ENCODE measurements at places on chromosomes 12 and 14.

GRCh38 chr14:67999290-67999689 is 179.7 kb downstream of the RAD51B start:
- DNase-seq, result no peak

DNA sequence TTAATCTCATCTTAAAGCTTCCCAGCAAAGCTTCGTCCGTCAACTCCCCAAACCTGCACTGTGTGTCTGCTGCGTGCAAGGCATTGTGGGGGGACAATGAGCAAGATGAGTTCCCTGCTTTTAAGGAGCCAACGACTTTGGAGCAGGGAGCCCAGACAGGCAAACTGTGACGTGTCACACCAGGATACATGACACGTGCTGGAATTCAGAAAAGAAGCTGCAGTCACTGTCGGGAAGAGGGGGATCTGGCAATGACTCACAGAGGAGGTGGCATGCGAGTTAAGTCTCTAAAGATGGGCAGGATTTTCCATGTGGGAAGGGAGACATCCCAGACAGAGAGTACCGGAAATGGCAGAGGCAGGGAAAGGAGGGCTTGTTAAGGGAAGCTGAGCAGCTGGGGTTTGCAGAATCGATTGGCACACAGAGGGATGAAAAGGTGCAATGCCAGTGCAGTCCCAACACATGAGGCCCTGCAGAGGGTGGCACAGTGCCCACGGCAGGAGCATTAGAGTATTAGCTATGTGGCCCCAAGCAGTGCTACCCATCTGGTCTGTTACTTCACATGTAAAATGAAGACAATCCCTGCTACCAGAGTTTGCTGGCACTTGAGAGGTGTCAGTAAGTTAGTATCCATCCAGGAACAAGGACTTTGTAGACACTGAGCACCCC is 52.9 kb downstream of the SETD3 start:
- DNase-seq, result no peak

DNA sequence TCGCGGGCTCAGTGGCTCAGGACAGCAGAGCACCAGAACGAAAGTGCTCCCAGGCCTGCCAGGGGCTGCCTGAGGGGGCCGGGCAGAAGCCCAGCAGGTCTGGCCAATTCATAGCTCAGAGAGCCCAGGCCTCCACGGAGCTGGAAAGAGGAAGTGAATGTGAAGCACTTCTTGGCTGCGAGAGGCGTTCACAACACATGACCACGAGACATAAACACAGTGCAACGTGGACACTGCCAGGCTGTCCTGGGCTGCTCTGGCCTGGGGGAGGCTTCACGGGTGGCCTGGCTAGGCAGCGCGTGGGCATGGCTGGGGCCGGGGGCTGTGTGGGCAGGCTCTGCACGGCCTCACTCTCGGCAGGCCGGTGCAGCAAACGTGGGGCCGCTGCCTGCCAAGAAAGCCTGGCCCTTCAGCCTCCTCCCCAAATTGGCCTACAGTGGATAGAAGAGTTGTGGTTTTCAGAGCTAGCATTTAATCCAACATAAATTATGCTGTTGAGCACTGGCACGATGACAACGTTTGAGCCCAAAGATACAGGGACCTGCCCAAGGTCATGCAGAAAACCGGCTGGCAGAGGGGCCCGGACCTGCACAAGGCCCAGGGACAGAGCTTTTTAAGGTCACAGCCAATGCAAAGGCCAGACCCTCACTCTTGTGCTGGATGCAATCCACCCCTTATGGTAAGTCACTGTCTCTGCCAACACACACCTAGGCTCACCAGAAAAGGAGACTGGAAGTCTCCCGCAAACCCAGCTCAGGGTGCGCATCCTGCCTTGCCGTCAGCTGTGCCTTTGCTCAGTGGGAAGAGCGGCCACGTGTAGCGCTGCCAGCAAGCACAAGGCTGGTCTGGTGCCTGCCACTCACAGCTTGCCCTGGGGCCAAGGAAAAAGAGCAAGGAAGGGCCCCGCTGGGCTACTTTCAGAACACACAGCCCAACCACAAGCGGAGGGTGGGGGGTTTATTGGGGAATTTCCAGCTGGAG is 8.6 kb downstream of the SLC25A29 start:
- no peak for DNase-seq

GRCh38 chr12:57320639-57321038 is 69.7 kb upstream of the STAC3 start:
- no peak for DNase-seq

GRCh38 chr14:92993302-92993701 is 70.4 kb downstream of the CHGA start:
- no peak for DNase-seq

DNA sequence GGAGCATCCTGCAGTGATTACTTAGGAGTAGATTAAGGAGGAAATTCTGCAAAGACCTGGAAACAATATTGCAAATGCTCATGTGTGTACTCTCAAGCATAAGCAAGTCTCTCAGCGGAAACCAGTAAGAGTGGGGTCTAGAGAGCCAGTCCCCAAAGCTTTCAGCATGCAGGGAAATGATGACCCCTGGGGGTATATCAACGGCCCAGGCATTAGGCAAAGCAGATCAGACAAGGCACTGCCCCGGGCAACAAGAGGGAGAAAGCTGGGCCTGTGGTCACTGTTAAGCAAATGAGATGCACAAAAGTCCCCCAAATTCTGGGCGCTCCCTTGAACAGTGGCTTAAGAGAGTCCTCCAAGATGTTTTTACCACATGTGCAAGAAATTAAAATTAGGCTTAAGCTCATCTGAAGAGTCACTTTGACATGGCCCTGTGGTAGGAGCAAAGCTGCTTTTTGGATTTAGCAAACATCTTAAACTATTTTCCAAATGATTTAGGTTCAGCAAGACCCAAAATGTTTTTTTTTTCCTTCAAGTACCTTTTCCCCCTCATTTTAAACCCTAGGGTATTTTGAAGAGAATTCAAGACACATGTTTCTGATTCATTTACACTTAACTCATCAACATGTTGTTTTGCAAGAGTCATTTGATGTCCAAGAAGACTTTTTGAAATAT is 457.1 kb upstream of the TBX3 start:
- DNase-seq, result no peak

DNA sequence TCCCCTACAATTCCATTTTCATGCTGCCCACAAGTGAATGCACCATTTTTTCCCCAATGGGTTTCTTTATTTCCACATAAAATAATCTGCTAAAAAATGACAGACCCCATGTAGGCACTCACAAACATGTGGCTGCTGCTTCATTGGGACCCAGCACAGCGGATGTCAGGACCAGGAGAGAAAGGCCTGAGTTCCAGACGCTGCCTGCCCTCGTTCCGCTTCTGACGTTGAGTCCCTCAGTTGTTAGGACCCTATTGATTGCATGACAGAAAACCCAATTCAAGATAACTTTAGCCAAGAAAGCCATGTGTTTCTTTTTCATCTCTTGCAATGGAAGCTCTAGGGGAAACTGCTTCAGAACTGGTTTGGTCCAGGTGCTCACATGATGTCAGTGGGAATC is 34.6 kb downstream of the ADGRD1 start:
- DNase-seq, result no peak
